ENCODE measurements at places on chromosomes 6 and 20. TPM values are rescaled to one million over a fixed set of nuclear protein-coding genes. Genes with fewer than 3 reads are reported as not detected.

- no peak for DNase-seq
Observed at GRCh38 chr20:23449421-23449820, 3.3 kb downstream of the CST11 start.

DNA sequence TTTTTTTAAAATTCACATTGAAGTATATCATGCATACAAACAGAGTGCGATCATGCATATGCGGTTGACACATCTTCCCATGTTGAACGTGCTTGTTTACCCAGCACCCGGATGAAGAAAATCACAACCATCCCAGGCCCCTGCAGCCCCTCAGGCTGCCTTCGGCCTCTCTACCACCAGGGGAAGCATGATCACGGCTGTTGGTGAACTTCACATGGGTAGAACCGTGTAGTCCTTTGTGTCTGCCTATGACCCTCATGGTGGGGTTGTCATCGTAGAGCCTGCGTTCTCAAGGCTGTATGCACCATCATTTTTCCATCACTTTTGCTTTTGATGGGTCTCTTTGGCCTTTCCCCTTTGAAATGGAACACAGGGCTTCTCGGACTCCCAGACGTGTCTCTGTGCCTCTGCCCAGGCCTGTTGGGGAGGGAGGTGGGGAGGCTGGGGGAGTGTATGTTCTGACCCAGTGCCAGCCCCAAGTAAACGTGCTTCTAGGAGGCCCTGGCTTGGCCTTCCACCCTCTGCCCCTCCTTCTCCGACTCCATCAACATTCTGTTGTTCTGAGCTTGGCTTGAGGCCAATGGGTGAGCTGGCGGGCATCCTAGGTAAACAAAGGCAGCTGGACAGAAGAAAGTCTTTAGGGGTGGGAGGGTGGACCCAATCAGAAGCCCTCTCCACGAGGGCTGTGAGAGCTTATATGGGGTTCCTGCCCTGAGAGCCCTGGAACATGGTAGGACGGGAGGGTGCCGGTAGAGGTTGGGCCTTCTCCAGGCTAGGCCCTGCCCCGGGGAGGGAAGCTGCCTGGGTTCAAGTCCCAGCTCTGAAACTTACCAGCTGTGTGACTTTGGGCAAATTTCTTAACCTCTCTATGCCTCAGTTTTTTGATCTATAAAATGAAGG lies 39.7 kb downstream of the TGM2 start:
- DNase-seq, result peak; percentile 79

DNA sequence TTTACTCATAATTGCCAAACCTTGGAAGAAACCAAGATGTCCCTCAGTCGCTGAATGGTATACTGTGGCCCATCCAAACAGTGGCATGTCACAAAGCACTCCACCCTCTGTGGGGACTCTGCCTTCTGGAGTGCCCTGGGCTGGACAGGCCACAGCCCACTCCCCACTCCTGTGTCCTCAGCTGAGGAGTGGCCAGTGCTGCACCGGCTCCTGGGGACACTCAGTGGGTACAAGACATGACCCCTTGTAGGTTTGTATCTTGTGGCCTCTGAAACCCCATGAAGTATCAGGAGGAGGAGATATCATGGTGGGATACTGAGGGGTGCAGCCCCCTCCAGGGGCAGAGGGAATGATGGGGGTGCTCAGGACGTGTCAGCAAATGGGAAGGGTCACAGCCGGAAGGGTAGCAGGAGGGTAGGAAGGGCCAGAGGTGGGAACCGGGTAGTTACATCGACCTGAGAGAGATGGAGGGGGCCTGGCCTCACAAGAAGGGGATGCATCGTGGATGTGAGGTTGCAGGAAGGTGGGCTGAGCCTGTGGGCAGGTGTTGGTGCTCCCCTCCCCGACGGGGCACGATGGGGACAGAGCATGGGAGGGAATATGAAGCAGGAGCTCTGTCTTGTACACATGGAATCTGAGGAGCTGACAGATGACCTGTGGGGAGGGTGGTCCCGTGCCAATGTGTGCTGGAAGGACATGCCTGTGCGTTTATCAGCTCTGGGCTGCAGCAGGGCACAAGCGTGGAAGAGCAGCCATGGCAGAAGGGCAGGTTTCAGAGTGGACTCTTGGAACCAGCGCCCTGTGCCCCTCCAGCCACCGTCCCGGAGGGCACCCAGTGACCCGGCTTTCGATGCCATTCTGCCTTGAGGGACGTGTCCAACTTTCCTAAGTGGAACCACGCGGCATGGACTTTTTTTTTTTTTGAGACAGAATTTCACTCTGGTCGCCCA lies 11.9 kb upstream of the HELZ2 start:
- no peak for DNase-seq

- DNase-seq, result no peak
Observed at GRCh38 chr6:136803608-136804007, 11.3 kb upstream of the MAP3K5 start.

ID1 gene
- 86.3 TPM for polyA plus RNA-seq

GRCh38 chr20:19462491-19462890 lies 250.0 kb downstream of the SLC24A3 start:
- DNase-seq, result no peak

GRCh38 chr6:146028252-146028795 lies 538 bp upstream of the GRM1 start:
- DNase-seq, result peak; percentile 63

DNA sequence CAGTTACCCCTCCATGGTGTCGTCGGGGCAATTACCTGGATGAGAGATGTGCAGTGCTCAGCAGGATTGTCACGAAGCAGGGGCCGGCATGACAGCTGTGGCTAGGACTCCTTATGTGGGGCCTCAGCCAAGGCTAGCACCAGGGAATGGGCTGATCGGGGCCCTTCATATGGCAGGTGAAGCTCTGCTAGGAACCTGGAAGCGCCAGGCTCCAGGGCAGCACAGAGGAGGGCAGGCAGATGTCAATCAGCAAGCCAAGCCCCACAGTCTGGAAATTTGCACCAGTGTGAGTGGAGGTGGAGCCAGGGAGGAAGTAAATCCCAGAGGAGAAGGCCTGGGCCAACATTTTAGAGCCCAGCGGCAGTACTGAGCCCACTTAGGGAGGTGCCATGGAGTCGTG lies 21.2 kb downstream of the SYNDIG1 start:
- no peak for DNase-seq

GRCh38 chr6:167221400-167222201 lies 63.8 kb upstream of the GPR31 start:
- DNase-seq, result no peak
